Cardiac fibroblast (primary cell): ENCODE measurements at places on chromosomes 2 and 18.

DNA sequence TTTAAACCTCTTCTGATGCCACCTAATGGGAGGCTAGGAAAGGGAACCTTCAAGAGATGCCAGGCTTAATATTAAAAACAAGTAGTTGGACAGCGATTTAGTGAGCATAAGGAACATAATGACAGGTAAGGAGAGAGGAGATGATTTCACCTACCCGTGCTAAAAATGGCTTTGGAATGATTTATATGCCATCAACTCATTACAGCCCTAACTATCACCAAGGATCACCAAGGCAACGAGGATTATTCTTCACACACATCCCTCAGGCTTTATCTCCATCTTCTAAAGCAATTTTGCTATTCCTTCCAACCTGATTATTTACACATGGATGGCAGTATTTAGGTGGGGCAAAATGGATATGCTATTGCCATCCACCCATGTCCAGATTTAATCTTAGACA, 237.8 kb downstream of the DCC start:
- DNase-seq = no peak

DNA sequence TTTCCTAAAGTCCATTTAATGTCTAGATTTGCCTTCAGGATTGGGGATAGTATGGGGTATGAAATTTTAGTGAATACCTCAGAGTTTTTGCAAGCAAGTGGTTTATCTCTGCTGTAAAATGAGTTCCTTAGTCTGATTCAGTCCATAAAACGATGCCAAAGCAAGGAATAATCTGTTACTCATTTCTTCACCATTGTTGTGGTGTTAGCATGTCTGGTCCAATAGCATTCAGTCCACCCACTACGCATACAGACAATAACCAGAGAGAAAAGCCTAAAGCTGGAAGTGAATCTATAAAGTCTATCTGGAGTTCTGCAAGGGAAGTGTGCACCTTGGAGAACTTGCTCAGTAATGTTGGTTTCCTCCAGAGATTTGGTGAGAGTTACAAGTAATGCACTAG, 12.9 kb upstream of the DPP4 start:
- peak; percentile 58 for DNase-seq

GRCh38 chr2:66682476-66682875, 247.6 kb downstream of the MEIS1 start:
- DNase-seq = no peak

- no peak for DNase-seq
These were observed 36.2 kb downstream of the POU3F3 start for GRCh38 chr2:104889960-104890684.

DNA sequence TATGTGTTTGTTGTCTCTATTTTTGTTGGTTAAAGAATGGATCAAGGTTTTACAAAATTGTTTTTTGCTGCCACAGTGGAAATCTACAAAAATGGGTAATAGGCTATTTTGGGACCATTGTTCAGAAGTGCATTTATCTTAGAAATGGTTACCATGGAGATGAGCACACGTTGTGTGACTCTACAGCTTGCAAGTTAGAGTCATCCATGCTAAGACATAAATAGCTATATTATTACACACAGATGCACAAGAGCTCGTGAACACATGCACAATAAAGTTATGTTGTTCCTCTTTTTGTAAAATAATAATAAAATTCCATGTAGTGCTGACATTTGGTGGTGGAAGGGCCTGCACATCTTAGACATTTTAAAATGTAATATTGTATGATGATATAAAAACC, 15.5 kb upstream of the DUSP19 start:
- peak; percentile 83 for DNase-seq

- peak; percentile 81 for DNase-seq
These were observed 1.3 kb upstream of the ZNF516 start for GRCh38 chr18:76496194-76496890.

DNA sequence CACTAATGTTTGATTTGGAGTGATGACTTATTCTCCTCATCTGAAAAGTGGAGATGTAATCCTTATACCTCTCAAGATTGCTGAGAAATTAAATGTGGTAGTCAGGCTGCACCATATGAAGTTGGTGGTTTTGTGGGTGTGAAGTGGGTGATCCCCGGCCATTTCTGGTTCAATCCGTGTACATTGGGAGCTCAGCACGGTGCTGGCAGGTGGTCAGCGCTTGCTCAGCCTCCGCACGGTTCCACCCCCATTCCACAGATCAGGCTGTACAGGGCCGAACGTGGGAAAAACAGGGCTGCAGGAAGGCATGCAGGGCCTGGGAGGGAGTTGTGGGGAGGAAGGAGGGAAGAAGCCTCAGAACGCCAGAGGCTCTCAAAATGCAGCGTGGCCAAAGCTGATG, 198.3 kb downstream of the INO80D start:
- DNase-seq = no peak

DNA sequence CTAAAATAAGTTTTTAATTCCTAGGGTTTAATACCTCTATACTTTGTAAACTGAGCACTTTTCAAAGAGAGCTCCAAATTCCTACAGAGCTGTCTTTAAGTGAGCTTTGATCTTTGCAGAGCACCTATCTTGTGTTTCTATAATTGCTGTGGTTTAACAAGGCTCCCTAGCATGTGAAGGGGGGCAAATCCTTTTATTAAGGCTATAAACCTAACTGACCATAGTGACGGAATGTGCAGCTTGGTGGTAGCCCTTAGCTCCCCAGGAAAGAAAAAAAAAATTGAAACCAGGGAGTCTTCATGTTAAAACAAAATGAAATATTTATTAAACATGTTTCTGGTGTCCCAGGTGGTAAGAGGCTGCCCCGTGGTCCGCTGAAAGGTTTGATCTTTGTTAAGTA, 78.6 kb upstream of the ETAA1 start:
- no peak for DNase-seq

DNA sequence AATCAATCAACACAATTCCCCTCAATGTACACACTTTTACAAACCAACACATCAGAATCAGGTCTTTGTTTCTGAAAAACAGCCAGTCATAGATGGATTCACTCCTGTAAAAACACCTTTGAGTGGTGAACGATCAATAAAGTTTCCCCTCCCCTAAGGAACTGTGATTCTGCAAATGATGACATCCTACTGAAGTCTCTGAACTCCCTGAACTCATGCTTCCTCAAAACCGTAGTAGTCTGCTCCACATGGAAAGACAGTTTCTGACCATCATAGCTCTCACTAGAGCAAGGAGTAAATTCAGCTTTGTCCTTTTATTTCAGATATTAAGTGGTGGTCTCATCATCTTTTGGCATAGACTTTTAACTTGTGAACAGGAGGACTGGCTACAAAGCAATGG, 43.5 kb upstream of the ACTR3 start:
- DNase-seq = no peak

GRCh38 chr2:170671079-170671478, 44.1 kb upstream of the SP5 start:
- no peak for DNase-seq

DNA sequence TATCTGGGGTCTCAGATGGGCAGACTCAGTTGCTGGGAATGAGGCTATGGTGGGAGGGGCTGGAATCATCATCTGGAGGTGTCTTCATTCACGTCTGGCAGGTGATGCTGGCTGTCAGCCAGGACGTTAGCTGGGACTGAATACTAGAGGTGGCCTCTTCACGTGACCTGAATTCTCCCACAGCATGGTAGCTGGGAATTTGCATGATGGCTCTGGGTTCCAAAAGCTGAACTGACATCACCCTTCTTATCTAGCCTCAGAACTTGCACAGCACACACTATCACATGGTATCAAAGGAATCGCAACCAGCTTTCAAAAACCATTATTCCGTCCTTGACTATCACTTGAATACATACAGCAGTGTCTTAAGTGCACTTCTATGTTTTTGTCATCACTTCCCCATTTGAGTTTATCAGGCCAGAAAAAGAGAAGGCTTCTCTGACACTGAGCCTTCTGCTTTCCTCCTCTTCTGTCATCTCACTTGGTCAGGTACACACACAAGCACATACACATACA, 53.0 kb upstream of the LRP2 start:
- no peak for DNase-seq

GRCh38 chr2:102591491-102592045, 27.8 kb upstream of the SLC9A2 start:
- no peak for DNase-seq

DNA sequence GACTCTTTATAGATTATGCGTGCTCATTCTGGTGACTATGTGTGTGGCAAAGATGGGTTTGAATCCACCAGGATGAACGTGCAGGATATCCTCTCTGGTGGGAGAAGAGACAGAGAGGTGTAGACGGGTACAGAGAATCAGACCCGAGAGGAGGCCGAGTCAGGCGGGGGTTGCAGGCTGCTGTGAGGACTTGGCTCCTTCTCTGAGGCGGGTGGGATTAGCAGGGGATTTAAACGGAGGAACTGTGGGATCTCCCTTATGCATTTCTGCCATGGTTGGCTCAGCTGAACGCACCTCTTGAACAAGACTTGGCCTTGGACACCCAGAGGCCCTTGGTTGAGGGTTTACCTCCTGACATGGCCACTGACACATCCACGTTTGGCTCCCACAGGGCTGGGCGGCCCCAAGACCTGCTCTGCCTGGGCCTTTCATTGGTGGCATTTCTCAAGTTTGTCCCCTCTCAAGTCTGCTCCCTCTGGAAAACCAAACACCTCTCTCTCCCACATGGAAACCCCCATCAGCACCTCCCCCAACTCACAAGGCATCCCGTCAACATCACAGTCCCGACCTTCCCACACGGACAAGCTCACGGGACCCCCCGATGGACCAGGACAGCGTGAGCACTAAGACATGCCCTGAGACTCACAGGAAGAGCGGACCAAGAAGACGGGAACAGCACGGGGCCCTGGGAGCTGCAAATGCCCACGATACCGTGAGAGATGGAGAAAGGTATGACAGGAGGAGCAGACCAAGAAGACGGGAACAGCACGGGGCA, 158.3 kb downstream of the RTP5 start:
- DNase-seq = no peak

- no peak for DNase-seq
These were observed 193.4 kb downstream of the PARD3B start for GRCh38 chr2:204738721-204739120.

- DNase-seq = no peak
These were observed 31.0 kb upstream of the CYBRD1 start for GRCh38 chr2:171491292-171491691.

GRCh38 chr18:41390309-41390708, 564.7 kb upstream of the PIK3C3 start:
- no peak for DNase-seq

DNA sequence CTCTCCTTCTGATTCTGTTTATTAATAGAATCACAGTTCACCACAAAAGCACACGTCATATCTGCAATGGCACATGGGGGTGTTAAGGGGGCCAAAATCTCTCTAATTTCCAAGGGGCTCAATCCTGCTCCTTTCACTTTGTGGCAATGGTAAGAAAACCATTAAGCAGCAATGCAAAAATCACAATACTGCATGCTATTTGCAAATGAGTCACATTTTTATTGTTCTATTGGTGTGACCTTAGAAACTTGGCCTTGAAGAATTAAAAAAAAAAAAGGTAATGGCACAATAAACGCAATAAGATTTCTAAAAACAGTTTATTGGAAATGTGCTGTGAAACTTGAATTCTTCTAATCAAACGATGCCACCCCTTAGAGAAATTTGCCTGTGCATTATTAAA, 251.5 kb downstream of the ZNF521 start:
- no peak for DNase-seq

GRCh38 chr2:137873536-137874244, 90.6 kb upstream of the HNMT start:
- DNase-seq = no peak
